ENCODE measurements at places on chromosomes 2 and 18.

- DNase-seq = no peak
Observed at GRCh38 chr18:22745966-22746365, 187.2 kb upstream of the RBBP8 start.

- DNase-seq = no peak
Observed at GRCh38 chr2:20422402-20423271, 24.2 kb upstream of the RHOB start.

DNA sequence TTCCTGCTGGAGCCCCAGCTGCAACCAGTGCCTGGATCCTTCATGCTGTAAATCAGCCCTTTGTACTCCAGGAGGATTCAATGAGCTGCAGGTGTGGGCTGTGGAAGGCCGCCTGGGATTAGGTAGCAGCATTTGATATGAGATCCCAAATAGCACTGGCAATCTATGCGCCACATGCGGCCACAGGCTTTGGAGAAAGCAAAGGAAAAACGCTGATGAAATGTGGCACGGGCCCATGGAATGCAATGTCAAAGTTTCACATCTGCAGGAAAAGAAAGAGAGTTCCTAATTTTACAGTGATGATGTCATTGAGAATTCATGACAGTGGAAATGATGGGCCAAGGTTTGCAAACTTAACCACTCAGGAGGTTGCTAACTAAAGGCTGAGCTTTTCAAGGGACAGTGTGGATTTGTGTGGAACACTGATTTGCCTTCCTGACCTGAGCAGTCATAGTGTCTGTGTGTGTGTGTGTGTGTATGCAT is 216.4 kb upstream of the OSR1 start:
- no peak for DNase-seq

DNA sequence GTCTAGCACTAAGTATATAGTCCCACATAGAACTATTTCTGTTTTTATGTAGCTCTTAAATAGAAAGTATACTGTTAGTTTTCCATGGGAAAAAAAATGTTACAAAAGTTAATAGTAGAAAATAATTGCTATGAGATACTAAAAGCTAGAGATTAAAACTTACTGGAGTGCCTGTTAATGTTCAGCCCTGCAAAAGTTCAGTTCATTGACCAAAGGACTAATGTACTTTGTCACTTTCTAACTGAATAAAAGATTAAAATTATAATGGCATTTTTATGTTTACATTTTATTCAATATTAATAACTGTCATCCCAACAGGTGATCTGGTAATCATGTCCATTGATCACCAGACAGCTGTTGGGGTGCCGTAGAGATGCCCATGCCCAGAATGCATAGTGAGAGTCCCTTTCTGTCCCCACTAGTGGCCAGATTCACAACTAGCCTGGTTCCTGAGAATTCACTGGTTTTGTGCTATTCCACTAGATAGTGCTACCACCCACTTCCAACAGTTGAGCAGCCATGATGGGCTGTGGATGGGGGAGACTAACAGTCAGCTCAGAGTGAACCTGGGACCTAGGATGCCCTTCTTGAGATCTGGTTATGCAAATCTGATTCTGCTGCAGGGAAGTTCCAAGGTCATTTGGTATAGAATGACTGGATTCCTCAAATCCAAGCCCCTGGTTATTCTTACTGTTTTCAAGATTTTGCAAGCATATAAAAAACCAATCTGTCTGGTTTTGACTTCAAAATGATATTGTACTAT is 57.8 kb downstream of the AFTPH start:
- no peak for DNase-seq

DNA sequence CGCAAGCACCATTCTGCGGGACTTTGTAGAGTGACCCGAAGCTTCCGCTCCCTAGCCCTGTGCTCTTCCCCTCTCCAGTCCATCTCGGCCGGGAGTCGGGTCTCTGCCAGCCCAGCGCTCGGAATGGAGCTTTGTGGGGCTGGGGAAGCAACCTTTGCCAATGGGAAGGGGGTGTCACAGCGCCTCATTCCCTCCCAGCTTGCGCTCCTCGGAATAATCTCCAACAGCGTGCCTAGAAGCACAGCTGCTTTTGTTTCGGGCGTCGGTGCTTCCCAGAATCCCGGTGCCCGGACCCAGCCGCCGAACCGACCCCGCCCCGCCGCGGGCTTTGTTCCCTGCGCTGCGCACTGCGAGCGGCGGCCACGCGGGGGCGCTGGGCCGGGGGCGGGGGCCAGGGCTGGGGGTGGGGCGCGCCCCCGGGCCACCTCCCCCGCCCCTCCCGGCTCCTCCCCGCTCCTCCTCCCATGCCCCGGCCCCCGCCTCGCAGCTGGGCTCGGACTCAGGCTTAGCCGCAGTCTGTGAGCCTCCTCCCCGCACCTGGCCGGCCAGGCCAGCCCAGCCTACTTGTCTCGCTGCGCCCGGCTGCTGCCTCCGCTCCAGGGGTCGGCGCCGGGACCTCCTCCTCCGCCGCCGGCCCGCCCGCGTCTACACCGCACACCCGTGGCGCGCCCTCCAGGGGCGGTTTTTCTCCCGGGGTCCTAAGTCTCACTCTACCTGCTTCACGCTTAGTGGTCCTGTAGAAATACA is 77.7 kb upstream of the SMAD2 start:
- DNase-seq = peak; percentile 73

- DNase-seq = no peak
Observed at GRCh38 chr2:128012698-128013097, 15.2 kb downstream of the SAP130 start.

DNA sequence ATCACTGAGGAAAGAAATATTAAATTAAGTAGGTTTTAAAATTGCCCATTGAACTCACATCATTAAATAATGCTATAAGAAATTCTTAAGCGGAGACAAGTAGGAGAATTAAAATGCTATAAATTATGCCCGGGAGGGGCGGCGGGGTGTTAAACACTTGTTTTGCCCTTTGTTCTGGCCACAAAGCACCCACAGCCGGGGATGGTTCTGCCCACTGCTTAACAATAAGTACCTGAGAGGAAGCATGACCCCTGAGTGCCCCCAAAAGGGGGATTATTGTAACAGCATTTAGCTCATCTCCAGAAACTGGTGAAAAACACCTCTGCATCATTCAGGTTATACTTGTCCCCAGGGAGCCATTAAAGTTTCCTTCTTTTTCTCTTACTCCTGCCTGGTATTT is 332.7 kb upstream of the POU3F3 start:
- no peak for DNase-seq

- DNase-seq = no peak
Observed at GRCh38 chr2:103887625-103888024, 966.3 kb upstream of the POU3F3 start.

- no peak for DNase-seq
Observed at GRCh38 chr2:59174536-59175243, 933.6 kb upstream of the FANCL start.

GRCh38 chr2:120253021-120253882 is 600 bp downstream of the RALB start:
- no peak for DNase-seq

- no peak for DNase-seq
Observed at GRCh38 chr2:40315683-40316082, 136.2 kb downstream of the SLC8A1 start.

DNA sequence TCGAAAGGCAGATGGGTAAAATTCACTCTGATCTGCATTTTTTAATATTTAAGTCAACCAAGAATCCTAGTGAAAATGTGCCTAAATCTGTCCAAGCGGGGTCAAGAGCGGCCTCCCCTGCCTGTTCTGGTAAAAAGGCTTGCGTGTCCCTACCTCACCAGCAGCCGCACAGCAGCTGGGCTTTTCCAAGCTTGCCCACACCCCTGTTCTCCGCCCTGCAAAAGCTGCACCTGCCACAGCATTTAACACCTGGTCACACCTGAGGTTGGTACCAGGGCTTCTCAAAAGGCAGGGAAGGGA is 25.8 kb upstream of the TMEM182 start:
- DNase-seq = no peak

GRCh38 chr2:82339805-82340204 is 2035.3 kb upstream of the LRRTM1 start:
- no peak for DNase-seq

- DNase-seq = no peak
Observed at GRCh38 chr2:20205915-20206524, 18.9 kb downstream of the SDC1 start.

DNA sequence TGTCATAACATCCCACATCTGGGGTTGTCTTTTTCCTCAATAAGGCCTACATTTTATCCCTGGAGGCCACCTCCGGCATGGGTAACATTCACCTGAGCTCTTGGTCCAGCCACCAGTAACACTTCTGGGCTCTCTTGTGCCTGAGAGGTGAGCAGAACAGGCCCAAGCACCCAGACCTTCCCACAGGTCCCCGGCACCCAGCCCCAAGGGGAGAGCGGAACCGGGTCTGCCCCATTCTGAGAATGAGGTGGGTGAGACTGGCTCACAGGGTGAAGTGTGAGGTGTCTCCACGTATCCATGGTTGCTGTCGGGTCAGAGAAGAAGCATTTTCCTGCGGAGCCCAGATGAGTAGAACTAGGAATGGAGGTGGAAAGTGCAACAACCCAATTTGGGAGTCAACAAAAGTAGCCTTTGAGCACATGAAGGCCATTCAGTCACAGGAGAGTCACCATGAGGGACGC is 496.7 kb upstream of the MYT1L start:
- no peak for DNase-seq

DNA sequence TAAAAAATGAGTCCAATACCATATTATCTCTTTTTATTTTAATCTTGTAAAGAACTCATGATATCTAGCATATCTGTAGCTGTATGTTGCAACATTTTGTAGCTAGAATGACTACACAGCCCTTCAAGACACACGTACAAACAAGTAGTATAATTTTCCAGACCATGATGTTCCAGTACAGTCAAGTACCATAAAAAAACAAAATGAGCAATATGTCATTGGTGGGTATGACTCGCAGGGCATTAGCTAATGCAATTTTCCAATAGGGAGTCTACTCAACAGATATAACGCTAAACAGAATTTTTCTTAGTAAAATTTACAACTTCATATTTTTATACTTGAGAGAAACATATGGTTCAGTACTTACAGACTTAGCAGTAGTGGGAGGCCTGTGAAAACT is 53.6 kb upstream of the UGP2 start:
- no peak for DNase-seq

DNA sequence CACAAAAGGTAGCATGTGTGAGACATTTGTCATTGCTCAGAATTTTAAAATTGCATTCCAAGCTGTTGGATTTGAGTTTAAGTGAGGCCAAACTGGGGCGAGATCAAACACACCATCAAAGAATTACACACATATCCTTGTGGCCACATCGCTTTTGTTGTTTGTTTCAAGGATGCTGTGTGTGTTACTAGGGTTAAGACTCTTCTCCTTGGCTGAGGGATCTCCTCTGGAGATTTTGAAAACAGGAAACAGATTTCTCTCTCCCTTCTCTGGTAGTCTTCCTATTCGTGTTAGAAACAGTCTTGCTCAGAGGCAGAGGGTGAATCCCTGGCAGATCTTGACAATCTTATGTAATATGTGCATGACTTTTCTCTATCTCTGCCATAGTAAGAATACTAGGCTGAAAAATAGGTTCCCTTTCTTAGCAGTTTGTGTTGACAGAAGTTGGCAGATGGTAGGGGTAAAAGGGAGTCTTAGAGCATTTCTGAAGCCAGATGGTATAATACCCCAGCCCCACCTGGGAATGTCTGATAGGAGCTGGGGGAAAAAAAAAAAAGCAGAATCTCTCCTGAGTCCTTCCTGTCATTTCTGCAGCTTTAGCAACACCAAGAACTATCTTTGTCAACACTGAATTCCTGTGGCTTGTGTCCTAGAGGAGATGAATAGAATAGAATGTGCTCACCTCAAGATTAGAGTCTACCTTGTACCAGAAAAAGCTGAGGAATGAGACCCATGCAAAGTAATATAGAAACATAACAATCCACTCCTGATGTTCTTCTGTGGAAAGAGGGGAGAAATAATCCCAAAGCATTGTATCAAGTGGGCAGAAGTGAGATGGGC is 101.8 kb downstream of the XRCC5 start:
- DNase-seq = no peak

- no peak for DNase-seq
Observed at GRCh38 chr2:58734365-58734764, 493.2 kb upstream of the FANCL start.

- no peak for DNase-seq
Observed at GRCh38 chr2:70531419-70532086, 22.1 kb downstream of the TGFA start.

GRCh38 chr18:27223526-27224291 is 38.6 kb upstream of the CHST9 start:
- DNase-seq = no peak

- no peak for DNase-seq
Observed at GRCh38 chr2:183998041-183998796, 600.1 kb upstream of the ZNF804A start.

GRCh38 chr2:205463466-205464025 is 218.8 kb upstream of the NRP2 start:
- DNase-seq = no peak

DNA sequence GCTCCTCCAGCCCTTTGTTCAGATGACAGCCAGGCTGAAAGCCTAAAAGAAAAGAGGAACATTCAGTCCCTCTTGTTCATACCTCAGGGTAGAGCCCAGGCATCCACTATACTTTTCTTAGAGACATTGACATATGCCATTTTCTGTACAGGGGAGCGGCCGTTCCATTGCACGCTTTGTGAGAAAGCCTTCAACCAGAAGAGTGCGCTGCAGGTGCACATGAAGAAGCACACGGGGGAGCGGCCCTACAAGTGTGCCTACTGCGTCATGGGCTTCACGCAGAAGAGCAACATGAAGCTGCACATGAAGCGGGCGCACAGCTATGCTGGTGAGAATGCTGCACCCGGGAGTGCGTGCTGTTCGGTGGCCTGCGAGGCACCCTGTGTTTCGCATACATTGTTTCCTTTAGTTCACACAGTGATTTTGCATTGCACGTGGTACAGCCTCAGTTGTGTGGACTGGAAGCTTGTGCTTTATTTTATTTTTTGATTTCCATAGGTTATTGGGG is 138.2 kb downstream of the ZNF236 start:
- no peak for DNase-seq

- DNase-seq = no peak
Observed at GRCh38 chr2:160293391-160294091, 93.5 kb upstream of the ITGB6 start.

DNA sequence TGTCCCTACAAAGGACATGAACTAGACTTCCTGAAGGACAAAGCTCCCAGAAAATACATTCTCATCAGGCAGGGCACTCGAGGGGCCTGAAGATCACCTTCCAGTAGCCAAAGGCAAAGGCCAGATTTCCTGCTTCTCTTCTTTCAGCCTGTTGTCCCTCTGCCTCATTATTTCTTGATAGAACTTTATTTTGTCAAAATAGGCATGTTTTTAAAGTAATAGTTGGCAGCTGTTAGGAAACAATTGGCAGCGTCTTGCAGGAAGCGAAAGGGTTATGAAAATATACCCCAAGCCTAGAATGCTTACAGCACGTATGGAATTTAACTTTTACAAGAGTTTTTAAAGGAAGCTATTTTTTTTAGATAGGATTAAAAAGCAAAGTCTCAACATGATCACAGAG is 74.9 kb downstream of the LINC00305 start:
- no peak for DNase-seq

DNA sequence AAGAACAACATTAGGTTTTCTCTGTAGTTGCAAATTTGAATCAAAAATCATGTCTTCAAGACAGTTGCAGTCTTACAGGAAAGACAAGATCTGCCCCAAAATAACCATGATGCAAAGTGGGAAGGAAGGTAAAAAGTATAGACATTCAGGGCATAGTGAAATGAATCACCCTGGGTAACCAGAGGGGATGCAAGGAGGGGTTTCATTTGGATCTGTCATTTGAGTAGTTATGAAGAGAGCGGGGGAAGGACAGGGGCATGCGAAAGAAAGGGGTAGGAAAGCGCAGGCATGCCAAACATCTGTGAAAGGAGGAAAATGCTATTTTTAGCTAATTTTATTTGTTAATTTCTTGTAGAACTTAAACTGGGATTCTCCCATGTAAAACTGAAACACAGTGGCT is 219.1 kb upstream of the BOD1L2 start:
- no peak for DNase-seq

GRCh38 chr2:236239276-236240065 is 24.7 kb downstream of the ASB18 start:
- no peak for DNase-seq

All from activated naive CD8-positive, alpha-beta T cell treated with anti-CD3 and anti-CD28 coated beads, Interleukin-2, amount 10 ng/mL, durations not matched to agents 7 days and 5 days (primary cell).